ENCODE measurements at places on chromosomes 1 and 21.

DNA sequence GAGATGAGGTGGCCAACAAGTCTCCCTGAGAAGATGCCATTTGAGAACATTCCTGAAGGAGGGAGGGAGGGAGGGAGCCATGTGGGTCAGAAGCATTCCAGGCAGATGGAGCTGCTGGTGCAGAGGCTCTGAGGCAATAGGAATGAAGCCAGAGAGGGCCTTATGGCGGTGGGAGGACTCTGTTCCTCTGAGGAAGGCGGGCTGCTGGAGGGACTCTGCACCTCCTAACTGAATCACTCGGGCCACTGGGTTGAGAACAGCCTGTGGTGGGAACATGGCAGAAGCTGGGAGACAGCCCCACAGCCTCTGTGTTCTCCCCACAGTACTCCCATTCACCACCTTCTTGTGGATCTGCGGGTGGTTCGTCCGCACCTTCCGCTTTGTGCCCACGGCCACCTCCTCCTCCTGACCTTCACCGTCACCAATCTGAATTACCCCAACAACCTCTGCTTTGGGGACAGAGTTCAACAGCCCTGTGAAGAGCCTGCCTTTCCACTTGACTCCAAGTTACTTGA is 2.4 kb upstream of the TMEM125 start:
- no peak for DNase-seq

DNA sequence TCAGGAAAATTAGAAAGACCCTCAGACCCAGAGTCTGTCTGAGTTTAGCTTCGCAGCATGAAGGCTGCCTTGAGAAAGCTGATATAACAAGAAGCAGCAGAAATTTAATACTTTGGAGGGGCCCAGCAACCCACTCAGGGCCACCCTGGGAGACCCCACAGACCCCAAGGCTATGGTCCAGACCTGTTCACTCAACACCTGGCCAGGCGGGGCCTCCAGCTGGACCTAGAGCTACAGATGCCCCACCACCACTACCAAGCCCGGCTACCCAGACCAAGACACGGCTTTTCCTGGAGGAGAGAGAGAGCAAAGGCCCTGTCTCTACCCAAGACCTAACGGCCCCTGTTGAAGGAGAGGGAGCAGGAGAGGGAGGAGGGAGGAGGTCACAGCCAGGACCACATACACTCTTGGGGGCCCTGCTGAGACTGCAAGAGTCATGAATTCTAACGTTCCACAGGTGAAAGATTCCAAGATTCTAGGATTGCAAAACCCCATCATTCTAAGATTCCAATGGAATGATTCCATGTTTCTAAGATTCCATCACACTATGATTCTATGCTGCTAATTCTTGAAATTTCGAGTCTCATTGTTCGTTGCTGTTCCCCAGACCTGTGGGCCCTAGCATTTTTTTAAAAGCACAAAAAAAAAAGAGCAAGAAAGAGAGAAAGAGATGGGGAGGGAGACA is 53.2 kb downstream of the LACTBL1 start:
- DNase-seq, result no peak

GRCh38 chr1:59703918-59704378 is 110.8 kb upstream of the HOOK1 start:
- DNase-seq, result no peak

GRCh38 chr1:207333620-207334019 is 12.1 kb downstream of the CD55 start:
- DNase-seq, result no peak

- no peak for DNase-seq
Measured at GRCh38 chr1:201017828-201018163, 5.7 kb downstream of the KIF21B start.

- no peak for DNase-seq
Measured at GRCh38 chr1:75625795-75626194, 14.9 kb upstream of the SLC44A5 start.

DNA sequence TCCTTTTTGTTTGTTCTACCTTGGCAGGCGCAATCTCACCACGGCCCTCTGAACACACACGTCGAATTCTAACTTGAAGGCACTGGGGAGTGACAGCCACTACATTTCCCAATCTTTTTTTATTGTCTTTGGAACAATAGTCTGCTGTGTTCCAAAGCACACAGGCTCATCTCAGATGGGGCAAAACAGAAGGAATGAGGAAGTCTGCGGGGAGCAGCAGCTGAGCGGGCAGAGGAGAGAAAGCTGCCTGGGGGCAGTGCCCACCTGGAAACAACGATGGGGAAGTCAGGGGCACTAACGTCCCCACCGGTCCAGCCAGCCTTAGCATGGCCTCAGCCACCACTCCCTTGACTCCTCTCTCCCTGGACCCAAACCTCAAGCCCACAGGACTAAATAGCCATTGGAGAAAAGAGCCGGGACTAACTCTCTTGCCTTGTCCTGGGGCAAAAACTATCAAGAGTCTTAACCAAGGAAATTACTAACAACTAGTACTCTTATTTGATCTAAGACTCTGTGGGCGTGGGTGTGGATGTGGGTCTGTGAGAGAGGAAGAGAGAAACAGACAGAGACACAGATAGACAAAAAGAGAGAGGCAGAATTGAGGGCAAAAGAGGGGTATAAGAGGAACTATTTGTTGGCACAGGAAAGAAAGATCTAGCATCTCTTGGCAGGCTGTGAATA is 34.2 kb downstream of the SYF2 start:
- DNase-seq, result no peak

- no peak for DNase-seq
Measured at GRCh38 chr1:193754732-193755427, 568.5 kb upstream of the B3GALT2 start.

GRCh38 chr1:112872551-112872962 is 83.4 kb downstream of the SLC16A1 start:
- DNase-seq, result no peak

GRCh38 chr1:160979286-160979685 is 24.7 kb upstream of the ITLN2 start:
- DNase-seq, result no peak

DNA sequence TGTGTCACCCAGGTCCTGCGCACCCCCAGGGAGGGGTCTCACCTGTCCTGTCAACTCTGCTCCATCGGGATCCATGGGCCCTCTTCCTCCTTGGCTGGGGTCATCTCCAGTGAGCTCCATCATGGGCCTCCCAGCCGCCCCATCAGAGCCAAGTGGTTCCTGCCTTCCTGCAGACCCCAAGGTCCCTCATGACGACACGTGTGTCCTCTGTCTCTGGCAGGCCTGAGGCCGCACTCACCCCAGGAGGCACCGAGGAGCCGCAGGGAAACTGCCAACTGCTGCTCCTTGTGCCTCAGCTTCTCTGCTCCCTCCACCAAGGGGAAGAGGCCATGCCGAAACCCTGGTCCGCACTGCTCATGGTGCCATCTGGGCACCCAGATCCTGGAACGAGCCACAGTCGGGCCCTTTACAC is 46.8 kb downstream of the COL18A1 start:
- no peak for DNase-seq

- DNase-seq, result peak; percentile 5
Measured at GRCh38 chr1:241639623-241640148, 483 bp downstream of the CHML start.

- DNase-seq, result no peak
Measured at GRCh38 chr1:110872745-110873720, at the start of gene CD53. Gene CD53 (plus strand): TSS chr1:110873148. CDS start chr1:110891409, 18,261 bp downstream.

DNA sequence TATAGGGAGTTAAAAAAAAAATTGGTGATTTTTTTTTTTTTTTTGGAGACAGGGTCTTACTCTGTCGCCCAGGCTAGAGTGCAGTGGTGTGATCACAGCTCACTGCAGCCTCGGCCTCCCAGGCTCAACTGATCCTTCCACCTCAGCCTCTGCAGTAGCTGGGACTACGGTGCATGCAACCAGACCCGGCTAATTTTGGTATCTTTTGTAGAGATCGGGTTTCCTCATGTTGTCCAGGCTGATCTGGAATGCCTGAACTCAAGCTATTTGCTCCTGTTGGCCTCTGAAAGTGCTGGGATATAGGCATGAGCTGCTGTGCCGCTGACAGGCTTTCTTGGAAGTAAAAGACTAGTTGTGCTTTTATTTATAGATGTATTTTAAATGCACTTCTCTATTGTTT is 3.0 kb downstream of the CDC42 start:
- no peak for DNase-seq

DNA sequence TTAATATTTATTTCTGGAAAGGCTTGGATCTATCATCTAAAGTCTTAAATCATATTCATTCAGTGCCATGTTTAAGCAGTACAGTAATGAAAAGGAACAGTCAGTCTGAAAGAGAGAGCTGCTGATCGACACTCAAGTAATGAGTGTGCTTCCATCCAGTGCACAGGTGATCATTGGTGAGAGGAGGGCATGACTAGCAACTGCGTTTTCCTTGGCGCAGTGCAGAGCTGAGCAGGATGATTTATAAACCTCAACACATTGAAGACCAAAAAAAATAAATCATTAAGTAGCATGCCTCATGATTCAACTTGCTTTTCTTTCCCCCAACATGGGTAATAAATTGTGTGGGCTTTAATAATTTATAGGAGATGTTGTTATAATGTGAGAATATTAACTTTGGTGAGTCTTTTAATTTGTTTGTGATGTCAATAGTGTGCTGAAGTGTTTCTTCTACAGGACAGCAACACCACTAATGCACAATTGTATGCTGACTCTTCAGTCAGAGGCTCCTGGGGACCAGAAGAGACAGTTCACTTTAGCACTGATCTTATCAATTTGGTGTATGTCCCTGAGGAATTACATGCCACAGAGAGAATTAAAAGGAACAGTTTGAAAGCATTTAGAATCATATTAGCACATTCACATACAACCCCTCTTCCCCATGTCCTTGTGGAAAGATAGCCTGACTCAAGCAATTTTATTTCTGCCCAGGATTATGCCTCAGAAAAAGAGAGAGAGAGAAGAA is 199.7 kb upstream of the ADGRL2 start:
- no peak for DNase-seq

DNA sequence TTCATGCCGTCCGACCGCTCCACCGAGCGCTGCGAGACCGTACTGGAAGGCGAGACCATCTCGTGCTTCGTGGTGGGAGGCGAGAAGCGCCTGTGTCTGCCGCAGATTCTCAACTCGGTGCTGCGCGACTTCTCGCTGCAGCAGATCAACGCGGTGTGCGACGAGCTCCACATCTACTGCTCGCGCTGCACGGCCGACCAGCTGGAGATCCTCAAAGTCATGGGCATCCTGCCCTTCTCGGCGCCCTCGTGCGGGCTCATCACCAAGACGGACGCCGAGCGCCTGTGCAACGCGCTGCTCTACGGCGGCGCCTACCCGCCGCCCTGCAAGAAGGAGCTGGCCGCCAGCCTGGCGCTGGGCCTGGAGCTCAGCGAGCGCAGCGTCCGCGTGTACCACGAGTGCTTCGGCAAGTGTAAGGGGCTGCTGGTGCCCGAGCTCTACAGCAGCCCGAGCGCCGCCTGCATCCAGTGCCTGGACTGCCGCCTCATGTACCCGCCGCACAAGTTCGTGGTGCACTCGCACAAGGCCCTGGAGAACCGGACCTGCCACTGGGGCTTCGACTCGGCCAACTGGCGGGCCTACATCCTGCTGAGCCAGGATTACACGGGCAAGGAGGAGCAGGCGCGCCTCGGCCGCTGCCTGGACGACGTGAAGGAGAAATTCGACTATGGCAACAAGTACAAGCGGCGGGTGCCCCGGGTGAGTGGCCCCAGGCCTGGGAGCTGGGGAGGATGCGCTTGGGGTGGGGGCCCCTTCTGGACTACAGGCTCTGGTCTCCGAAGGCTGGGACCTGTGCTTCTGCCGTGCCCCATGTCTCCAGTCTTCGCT is 1.1 kb downstream of the SKI start:
- no peak for DNase-seq

DNA sequence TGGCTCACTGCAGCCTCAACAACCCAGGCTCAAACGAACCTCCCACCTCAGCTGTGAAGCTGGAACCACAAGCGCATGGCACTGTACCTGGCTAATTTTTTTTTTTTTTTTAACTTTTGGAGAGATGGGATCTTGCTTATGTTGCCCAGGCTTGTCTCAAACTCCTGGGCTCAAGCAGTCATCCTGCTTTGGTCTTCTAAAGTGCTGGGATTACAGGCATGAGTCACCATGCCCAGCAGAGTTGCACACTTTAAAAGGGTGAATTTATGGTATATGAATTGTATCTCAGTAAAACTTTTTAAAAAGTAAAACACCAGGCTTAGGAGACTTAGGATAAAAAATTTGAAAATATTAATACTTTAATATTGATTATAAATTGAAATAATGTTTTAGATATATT is 99.1 kb downstream of the CLEC20A start:
- DNase-seq, result no peak

GRCh38 chr1:219917851-219918466 is 10.4 kb downstream of the SLC30A10 start:
- no peak for DNase-seq

DNA sequence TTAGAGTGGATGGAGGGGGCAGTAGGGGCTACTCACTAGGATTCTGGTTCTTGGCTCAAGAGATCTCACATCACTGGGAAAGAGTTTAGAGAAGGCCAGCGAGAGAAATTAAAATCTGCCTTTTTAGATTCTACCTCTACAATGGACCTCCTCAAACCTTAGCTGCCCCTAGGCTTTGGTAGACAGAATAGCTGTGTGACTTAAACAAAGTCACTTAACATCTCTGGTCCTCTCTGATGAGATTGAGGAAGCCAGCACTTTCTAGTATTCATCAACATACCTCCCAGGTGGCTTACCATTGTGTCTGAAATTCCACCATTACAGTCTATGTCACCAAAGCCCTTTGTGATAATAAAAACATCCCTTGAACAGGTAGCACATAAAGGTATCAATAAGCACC is 18.7 kb downstream of the AADACL4 start:
- no peak for DNase-seq

DNA sequence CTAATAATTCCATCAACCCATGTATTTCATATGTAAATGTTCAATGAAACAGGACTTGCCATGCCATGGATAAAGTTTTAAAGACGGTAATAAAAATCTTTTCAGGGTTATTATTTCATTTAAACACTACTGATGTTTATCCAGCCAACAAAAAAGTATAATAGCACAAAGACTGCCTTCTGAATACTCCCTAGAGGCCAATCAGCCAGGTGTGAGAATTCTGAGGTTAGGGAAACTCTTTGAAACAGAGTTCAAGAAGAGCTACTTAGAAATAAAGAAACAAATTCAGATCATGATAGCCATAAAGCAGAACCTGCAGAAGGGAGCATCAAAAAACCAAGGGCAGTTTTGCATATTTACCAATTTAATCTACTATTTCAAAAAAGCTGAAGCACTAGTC is 48.7 kb downstream of the AKT3 start:
- DNase-seq, result no peak

GRCh38 chr1:109391157-109391556 is 6.6 kb downstream of the SORT1 start:
- DNase-seq, result no peak

GRCh38 chr1:21335750-21336224 is 45.5 kb upstream of the ECE1 start:
- no peak for DNase-seq

- DNase-seq, result no peak
Measured at GRCh38 chr1:224831501-224831900, 98.0 kb upstream of the DNAH14 start.
